Cardiac muscle cell (in vitro differentiated cells and primary cell): ENCODE measurements at places on chromosomes 2 and 18. TPM values are rescaled to one million over a fixed set of nuclear protein-coding genes. Genes with fewer than 3 reads are reported as not detected.
A peak's percentile ranks its signal among the peaks of the same experiment; 100 is the strongest.

DNA sequence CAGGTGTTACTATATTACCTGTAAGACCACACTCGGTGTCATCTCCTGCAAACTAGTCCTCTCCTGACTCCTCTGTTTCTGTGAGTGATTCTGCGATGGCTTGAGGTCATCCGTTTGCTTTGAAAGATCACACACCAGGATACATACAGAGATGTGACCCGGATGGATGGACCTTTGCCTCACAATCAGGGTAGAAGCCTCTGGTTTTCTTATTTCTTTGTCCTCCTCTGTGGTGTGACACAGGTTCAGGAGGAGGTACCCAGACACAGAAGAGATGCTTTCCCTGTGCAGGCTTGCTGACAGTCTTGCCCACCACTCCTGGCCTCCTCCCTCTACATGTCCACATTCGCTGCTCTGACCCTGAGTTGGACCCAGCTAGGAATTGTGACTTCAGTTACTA is 34.6 kb downstream of the PSD4 start:
- H3K27ac ChIP-seq = no peak overlapping the region
- peaks cover 7% of the 10 kb centered on the region for H3K4me1 ChIP-seq
- H3K27me3 ChIP-seq = no peaks in the 10 kb centered on the region

DNA sequence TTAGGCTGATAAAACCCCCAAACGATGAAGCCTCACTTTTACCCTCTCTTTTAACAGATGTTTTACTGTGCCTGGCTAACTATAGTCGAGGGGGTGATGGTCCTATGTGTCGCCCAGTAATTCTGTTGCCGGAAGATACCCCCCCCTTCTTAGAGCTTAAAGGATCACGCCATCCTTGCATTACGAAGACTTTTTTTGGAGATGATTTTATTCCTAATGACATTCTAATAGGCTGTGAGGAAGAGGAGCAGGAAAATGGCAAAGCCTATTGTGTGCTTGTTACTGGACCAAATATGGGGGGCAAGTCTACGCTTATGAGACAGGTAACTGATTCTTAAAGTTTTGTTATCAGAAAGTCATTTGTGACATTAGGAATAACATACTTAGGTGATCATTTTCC is 20.4 kb downstream of the MSH6 start:
- no peak overlapping the region for H3K4me3 ChIP-seq
- no peak overlapping the region for H3K27ac ChIP-seq
- peaks cover 78% of the 10 kb centered on the region for H3K36me3 ChIP-seq
- no peaks in the 10 kb centered on the region for H3K4me1 ChIP-seq
- DNase-seq = no peak

Gene COBLL1
- total RNA-seq = 12.0 and 33.5 TPM in 2 replicates

- no peaks in the 10 kb centered on the region for H3K4me1 ChIP-seq
- no peaks in the 10 kb centered on the region for H3K27me3 ChIP-seq
- no peaks in the 10 kb centered on the region for H3K36me3 ChIP-seq
- DNase-seq = no peak
- no peak overlapping the region for H3K4me3 ChIP-seq
These were observed 280.3 kb upstream of the ATP5MC3 start for GRCh38 chr2:175461839-175462238.

Gene SH3RF3
- total RNA-seq = 1.4 and 1.7 TPM in 2 replicates

Gene TUBB8B
- total RNA-seq = not detected in 2 replicates

DNA sequence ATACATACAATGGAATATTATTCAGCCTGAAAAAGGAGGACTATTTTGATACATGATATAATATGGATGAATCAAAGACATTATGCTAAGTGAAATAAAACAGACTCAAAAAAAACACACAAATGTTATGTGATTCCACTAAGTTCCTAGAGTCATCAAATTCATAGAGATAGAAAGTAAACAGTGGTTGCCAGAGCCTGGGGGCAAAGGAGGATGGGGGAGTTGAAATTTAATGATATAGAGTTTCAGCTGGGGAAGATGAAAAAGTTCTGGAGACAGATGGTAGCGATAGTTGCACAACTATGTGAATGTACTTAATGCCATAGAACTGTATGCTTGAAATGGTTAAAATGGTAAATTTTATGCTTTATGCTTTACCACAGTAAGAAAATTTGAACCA is 119.7 kb downstream of the METTL4 start:
- DNase-seq = no peak
- H3K27me3 ChIP-seq = no peaks in the 10 kb centered on the region
- no peak overlapping the region for H3K4me3 ChIP-seq
- H3K4me1 ChIP-seq = no peaks in the 10 kb centered on the region
- no peaks in the 10 kb centered on the region for H3K36me3 ChIP-seq

DNA sequence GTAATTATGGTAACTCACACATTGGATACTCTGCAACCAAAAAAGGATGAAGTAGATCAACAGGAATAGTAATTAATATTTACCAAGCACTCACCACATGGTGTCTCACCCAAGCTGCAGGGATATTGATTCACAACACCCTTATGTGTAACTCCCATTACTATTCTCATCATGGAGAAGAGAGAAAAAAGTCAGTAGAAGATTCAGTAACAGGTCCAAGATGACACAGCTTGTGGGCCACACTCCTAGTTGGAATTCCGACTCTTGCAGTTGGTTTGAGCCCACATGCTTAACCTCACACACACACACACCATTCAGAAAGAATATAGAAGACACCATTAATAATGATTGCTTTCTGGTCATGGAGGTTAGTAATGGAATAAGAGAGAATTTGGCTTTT is 1.7 kb upstream of the MLPH start:
- H3K27me3 ChIP-seq = peaks cover 88% of the 10 kb centered on the region
- H3K36me3 ChIP-seq = no peaks in the 10 kb centered on the region
- H3K27ac ChIP-seq = no peak overlapping the region
- H3K4me3 ChIP-seq = no peak overlapping the region
- H3K4me1 ChIP-seq = peaks cover 4% of the 10 kb centered on the region
- no peak for DNase-seq

Gene GDF7
- 0.14 and 0.15 TPM in 2 replicates for total RNA-seq

DNA sequence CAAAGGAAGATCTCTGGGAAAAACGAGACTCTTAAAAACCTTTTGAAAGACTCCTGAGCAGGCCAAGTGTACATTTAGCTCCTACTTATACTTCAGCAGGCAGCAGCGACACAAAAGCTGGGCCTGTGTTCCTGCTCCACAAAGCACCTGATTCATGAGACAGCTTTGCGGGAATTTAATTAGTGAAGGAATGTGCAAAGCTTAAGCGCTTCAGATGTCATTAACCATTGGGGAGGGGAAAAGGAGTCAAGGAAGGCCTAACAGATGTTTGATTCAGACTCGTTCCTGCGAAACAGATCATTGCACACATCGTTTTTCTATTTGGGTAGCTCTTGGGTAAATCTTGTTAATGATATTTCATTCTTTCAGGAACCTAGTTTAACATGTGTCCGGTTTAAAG is 125.9 kb downstream of the MAIP1 start:
- no peak for DNase-seq
- H3K36me3 ChIP-seq = no peaks in the 10 kb centered on the region
- H3K4me1 ChIP-seq = no peaks in the 10 kb centered on the region

- no peaks in the 10 kb centered on the region for H3K4me1 ChIP-seq
- H3K4me3 ChIP-seq = no peak overlapping the region
- no peaks in the 10 kb centered on the region for H3K27me3 ChIP-seq
- no peaks in the 10 kb centered on the region for H3K36me3 ChIP-seq
- DNase-seq = no peak
These were observed 130.4 kb downstream of the TRIM43 start for GRCh38 chr2:95722131-95722697.

GRCh38 chr2:74374509-74375205 is 5.5 kb downstream of the DCTN1 start:
- H3K4me3 ChIP-seq = peak overlapping the region; percentile 20
- peak overlapping the region; percentile 67 for H3K27ac ChIP-seq
- no peaks in the 10 kb centered on the region for H3K27me3 ChIP-seq
- H3K36me3 ChIP-seq = peaks cover 17% of the 10 kb centered on the region
- H3K4me1 ChIP-seq = peaks cover 35% of the 10 kb centered on the region

- peaks cover 1% of the 10 kb centered on the region for H3K27me3 ChIP-seq
- DNase-seq = no peak
- no peaks in the 10 kb centered on the region for H3K36me3 ChIP-seq
- no peak overlapping the region for H3K4me3 ChIP-seq
- no peaks in the 10 kb centered on the region for H3K4me1 ChIP-seq
- H3K27ac ChIP-seq = no peak overlapping the region
These were observed 31.7 kb upstream of the IL36G start for GRCh38 chr2:112946086-112946485.

DNA sequence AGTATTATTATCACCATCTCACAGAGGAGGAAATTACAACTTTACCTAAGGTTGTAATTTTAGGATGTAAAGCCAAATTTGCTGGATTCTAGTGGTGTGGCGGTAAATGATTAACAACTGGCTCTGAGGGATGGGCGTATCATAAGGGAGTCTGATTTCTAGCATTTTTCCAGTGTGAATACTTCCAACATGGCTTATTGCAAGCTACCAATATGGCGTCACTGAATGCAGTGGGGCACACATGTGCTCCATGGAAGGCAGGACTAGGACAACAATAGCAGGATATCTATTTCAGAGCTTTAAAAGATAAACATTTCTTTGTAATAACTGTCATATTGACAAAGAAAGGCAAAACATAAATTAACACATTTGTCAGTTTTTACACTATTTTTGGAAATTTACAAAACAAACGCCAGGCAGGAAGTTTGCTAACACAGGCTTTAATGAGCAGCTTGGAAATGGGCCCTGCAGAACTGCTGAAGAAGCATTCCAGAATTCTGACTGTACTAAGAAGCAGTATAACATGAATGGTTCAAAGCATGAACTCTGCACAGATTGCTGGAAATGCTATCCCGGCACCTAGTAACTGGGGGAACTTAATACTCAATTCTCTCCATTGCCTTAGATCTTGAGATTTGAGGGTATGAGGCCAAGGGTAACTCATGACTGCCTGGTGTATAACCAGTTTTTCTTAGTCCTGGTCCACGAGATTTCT is 439.3 kb upstream of the MAP2 start:
- H3K4me1 ChIP-seq = peaks cover 8% of the 10 kb centered on the region
- no peak overlapping the region for H3K27ac ChIP-seq
- H3K27me3 ChIP-seq = no peaks in the 10 kb centered on the region
- H3K36me3 ChIP-seq = no peaks in the 10 kb centered on the region

DNA sequence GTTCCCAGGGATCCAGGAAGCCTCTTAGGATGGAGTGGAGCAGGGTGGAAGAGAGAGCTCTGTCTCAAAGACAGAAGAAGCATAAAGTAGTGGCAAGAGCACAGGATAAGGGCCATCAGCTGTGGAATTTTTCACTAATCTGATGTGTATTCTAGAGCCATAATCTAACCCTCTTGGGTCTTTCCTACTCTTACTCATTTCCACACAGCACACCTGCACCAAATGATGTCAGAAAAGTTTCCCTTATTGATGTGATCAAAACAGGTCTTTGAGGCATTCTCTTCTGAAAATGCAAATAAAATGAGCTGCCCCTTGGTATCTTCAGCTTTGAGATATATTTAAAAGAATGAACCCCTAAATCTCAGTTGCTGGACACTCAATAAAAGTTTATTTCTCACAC is 415.1 kb upstream of the CHST9 start:
- H3K4me3 ChIP-seq = no peak overlapping the region
- no peak overlapping the region for H3K27ac ChIP-seq
- DNase-seq = no peak
- no peaks in the 10 kb centered on the region for H3K36me3 ChIP-seq

Gene TMEM198
- total RNA-seq = 6.7 and 7.4 TPM in 2 replicates

Gene SLC14A1
- total RNA-seq = not detected in 2 replicates

- no peak for DNase-seq
- H3K4me3 ChIP-seq = no peak overlapping the region
- H3K36me3 ChIP-seq = no peaks in the 10 kb centered on the region
- H3K4me1 ChIP-seq = no peaks in the 10 kb centered on the region
These were observed 24.2 kb downstream of the CTIF start for GRCh38 chr18:48563027-48563426.

Gene MYCN
- total RNA-seq = 48.1 and 72.5 TPM in 2 replicates
